ENCODE measurements at places on chromosomes 5 and 9.

GRCh38 chr9:35254237-35254636 lies 92.4 kb downstream of the UNC13B start:
- DNase-seq = no peak

- DNase-seq = no peak
Observed at GRCh38 chr5:37859805-37860204, 20.0 kb upstream of the GDNF start.

- no peak for DNase-seq
Observed at GRCh38 chr9:100222674-100223073, 123.6 kb downstream of the INVS start.

GRCh38 chr9:83633255-83633654 lies 10.3 kb downstream of the IDNK start:
- no peak for DNase-seq

GRCh38 chr5:158485047-158485446 lies 614.7 kb downstream of the EBF1 start:
- no peak for DNase-seq

DNA sequence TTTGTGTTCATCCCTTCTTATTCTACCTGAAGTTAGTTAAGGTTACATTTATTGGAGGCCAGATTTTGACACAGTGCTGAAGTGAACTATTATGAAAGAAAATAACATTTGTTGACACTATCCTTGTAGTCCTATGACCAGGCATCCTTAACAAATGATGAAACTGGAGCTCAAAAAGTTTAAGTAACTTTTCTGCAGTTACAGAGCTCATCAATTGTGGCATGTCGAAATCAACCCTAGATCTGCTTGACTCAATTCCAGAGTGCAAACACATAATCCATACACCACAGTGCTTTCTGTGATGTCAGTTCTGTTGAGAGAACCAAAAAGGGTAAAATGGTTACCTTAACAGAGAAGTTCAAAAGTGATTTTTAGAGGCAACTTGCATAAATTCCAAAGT lies 28.6 kb downstream of the KCNN2 start:
- no peak for DNase-seq

DNA sequence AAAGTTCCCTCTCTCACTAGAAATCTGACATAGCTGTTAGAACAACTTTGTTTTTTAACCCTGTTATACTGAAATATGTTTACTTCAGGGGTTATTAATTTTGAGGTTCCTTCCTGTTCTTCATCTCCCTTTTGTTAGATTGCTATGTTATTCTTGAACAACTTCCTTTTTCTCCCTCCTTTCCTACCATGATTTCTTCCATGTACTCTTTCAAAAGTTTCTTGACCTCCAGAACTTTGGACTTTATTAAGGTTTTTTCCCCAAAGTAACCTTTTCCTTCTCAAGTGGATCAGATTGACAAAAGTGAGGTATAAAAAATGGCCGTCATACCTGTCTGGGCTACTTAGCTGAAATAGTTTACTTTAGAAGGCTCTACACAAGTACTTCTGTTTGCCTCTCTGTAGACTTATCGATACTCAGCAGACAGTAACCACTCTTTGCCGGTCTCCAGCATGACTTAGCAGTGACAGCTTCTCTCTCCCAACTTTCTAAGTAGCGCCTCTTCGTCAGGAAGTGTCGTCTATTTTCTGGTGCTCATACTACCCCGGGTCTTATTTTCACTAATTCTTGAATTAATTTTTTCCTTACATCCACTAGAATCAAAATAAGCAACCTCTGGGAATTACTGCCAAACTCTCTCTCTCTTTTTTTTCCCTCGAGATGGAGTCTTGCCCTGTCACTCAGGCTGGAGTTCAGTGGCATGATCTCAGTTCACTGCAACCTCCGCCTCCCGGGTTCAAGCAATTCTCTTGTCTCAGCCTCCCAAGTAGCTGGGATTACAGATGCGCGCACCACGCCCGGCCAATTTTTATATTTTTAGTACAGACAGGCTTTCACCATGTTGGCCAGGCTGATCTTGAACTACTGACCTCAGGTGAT lies 19.7 kb downstream of the NFIL3 start:
- no peak for DNase-seq

DNA sequence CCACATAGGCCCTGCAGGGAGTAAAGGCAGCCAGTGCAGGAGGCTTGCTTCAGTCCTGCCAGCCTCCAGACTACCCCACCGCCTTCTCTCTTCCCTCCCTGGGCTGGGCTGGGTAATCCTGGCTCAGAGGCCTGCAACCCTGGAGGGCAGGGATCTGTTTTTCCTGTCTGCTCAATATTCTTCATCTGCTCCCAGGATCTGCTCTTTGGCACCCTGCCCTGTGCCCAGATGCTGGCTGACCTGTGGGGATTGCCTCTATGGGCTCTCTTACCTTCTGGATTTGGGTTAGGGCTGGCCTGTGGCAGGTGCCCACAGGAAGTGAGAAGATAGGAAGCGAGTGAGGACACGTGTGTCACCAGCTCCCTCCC lies 7.3 kb upstream of the ANGPTL2 start:
- DNase-seq = peak; percentile 69

DNA sequence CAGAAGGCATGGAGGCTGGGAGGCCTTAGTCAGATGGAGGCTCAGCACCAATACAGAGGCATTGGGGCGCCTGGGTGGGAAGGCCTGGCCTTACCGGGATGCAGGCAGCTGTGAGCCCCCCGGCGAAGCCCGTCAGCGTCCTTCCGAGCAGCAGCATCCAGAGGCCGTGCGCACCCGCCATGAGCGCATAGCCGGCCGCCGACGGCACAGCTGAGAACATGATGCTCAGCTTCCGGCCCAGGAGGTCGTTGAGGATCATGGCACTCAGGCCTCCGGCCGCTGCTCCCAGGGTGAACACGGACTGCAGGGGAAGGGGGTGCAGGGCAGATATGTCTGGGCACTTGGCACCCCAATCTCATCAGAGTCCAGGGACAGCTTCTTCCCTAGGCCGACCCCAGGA lies 2.0 kb downstream of the SLC2A6 start:
- no peak for DNase-seq

GRCh38 chr9:108844856-108845255 lies 10.9 kb downstream of the ACTL7B start:
- DNase-seq = no peak

DNA sequence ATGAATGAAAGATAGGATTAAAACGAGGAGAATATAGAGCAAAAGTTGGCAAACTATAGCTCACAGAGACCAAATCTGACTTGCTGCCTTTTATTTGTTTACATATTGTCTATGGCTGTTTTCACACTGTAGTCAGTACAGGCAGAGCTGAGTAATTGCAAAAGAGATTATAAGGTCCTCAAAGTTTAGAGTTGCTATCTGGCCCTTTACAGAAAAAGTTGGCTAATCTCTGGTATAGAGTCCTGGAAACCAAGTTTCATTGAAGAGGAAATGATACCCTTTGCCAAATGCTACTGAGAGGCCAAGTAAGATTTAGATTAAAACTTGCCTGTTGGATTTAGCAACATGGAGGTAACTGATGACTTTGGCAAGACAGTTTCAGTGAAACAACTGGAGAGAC lies 36.0 kb downstream of the LYRM7 start:
- no peak for DNase-seq

DNA sequence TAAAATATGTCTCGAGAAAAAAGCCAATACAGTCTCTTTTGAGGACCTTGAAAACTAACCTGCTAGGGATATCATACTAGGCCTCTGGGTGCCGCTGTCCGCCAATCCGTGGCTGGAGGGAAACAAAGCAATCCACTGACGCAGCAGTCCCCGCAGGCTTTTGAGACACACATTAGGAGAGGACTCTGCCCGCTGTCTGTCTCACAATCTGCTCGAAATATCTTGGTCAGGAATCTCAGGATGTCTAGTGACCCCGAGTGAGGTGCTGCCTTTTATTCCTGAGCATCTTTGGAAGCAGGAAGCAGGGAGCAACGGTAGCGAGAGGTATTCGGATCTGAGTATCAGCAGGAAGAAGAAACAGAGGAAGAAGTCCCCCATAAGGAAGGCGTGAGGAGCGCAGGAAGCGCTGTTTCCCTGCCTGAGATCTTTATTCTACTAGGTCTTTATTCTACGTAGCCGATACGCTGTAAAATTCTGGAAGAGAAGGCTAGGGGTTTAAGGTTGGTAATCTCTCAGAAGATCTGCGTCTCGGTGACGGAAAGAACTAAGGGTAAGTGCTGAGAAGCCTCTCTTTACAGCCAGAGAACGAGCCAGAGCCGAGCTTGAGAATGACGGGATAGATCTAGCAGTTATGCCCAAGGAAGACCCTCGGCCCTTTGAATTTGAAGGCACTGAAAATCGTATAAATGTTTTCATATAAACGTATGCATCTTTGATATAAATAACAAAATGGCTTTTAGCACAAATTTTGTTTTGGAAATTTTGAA lies 4.0 kb upstream of the PCDHGA1 start:
- peak; percentile 76 for DNase-seq

DNA sequence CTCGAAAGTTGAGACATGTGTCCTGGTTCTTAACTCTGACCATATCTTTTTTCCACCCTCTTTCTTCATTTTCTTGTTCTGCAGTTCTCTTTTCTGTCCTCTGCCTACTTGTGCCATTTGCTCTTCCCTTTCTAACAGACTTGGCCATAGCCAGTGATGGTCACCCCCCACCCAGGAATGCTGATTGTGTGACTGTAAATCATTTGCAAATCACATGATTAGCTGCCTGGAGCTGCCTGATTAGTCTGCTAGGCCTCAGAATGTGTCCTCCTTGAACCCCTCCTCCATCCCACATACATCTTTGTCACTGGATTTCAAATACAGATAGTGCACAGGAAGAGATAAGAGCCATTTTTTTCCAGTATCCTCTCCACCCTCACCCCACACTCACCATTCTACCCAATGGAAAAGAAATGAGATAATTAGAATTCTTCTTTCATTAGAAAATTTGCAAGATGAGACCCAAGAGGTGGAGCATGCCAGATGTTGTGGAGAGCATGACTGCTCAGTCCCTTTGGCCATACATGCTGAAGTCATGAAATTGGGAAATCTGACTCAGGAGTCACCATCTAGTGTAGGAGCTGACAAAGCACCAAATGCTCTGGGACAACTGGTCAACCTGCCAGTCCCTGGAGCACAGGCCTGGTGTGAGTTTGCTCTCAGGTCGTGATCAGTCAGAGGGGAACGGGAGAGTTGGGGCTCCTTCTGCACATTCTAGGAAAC lies 538.2 kb downstream of the CCDC171 start:
- DNase-seq = no peak

- DNase-seq = no peak
Observed at GRCh38 chr5:41286696-41287095, 73.4 kb upstream of the C6 start.
